ENCODE measurements at places on chromosomes 7 and 10.

DNA sequence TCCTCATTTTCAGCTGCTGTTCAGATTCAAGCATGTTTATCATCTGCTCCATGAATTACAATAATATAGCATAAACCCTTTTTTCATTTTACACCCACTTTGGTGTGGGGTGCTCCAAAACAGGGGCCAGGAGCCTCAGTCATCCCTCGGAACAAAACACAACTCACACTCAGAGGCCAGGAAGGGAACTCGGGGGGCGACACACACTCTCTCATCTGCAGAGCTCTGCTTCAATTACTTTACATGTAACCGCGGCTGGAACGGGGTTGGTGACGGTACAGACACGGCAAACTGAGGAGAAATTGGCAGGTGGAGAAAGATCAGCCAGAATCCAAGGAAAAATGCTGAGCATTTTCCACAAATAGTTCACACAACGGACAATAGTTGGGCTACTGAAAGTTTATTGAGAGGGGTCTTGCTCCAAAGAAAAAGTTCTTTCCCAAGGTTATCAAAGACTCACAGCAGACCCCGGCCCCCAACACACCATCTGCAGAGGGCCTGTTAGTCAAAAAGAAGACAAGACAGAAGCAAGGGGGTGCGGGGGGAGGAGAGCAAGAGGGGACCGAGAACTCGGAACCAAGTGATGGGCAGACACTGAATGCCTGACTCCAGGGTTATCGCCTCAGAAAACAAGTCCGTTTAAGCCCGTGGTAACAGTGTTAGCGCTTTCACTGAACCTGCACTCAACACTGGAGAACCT lies 20.5 kb downstream of the DIP2C start:
- DNase-seq: no peak

DNA sequence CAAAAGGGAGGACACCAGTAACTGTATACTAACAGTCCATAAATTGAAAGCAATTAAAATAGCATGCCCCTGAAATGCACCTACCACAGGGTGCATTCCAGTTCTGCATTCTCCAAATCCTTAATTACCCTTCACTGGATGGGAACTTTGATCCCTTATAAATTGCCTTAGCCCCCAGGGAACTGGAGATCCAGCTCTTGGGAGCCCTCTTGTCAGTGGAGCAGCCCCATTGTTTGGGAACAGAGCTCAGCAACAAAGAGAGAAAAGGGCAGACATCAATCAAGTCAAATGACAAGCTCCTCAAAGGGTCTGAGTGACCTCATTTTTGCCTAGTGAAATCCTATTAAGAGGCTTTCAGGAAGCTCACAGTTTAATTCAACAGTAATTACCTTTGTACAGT lies 472.6 kb downstream of the XPNPEP1 start:
- DNase-seq: no peak

GRCh38 chr7:47534322-47535034 lies 47.4 kb downstream of the TNS3 start:
- no peak for DNase-seq

- DNase-seq: no peak
Measured at GRCh38 chr7:48087349-48087748, 1.7 kb upstream of the UPP1 start.

DNA sequence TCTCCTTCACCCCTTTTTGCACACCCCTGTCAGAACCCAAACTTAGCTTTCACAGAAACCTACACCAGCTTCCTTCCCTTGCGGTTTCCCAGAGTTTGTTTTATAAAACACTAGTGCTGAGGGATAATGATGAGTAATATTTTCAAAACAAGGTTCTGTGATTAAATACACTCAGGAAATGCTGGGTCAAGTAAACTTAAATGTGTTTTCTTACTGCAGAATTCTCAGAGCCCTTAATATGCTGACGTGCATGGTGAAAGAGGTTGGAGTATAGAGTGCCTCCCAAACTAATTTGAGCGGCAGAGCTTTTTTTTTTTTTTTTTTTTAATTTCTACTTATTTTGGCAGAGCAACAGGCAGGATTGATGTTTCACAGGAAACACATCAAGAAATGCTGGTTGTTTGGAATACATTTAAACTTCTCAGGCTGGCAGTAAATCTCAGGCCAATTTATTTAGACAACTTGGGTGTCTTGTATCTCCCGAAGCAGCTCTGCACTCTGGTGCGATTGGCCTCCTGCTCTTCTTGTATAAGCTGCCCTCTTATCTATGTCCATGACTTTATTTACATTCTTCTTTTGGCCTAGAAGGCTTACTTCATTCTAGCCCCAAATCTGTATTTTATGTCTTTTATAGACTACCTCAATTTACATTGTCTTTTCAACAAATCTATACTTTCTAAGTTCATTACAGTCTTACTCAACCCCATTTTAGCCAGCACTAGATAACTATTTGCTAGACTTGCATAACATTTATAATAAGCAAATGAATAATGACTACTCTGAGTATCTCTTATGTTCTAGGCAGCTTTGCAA lies 165.4 kb downstream of the BMPER start:
- no peak for DNase-seq

DNA sequence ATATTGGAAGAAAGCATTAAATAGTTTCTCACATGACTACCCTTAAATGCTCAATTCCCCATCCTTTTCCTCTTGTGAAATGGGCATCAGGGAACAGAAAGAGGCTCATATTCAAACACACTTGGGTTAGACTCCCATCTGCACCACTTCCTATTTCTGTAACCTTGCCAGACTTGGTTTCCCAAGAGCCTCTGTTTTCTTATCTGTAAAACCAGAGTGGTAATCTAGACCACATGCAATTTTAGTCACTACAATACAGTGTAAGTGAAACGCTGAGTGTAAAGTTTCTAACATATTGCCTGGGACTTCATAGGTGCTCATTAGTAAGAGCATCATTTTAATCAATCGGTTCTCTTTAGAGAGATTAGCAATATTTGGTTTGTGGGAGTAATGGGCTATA lies 136.3 kb downstream of the SORCS1 start:
- DNase-seq: no peak

DNA sequence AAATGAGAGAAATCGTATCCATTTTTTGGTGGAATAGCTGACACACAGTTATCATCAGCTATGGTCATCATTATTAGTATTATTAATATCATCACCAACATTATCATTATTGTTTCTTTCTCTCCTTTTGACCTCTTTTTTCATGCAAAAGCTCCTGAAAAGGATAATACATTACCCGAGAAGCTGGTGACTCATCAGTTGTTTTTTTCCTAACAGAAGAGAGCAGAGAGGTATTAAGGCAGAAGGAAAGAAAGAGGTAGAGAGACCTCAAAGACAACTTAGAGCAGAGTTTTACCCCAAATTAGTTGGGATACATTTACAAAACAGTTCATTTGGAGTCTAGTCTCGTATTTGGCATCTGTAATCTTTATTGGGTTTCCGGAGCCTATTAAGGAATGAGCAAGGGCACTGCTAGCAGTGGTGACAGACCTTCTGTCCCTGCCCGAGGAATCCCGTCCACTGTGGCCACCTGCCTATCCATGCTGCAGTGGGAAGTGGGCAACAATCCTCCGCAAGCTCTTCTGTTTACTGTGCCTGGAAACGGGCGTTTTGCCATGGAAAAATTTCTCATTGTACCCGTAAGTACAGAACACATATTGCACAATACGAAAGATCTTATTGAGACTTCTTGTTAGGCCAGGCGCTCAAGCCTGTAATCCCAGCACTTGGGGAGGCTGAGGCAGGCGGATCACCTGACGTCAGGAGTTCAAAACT lies 170.0 kb upstream of the MKLN1 start:
- no peak for DNase-seq

- no peak for DNase-seq
Measured at GRCh38 chr10:35020481-35020880, 69.7 kb downstream of the CUL2 start.

DNA sequence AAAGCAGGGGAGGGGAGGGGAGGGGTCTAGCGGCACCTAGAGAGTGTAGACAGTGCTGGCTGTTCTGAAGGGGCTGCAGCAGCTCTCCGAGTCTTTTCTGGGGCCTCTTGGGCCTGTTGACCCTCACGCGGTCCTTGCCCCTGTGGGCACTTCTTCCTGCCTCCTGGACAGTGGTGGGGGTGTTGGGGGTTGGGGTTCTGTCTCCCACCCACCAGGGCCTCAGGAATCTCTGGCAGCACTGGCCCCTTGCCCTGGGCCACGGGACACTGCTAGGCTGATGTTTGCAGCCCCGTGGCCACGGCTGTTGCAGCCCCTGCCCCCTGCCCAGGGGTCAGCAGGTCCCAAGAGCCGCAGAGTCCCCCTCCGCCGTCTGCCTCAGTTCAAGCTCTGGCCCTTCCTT lies 68.9 kb upstream of the INPP5A start:
- no peak for DNase-seq

- DNase-seq: peak; percentile 35
Measured at GRCh38 chr10:118241229-118242137, 100.6 kb downstream of the FAM204A start.

DNA sequence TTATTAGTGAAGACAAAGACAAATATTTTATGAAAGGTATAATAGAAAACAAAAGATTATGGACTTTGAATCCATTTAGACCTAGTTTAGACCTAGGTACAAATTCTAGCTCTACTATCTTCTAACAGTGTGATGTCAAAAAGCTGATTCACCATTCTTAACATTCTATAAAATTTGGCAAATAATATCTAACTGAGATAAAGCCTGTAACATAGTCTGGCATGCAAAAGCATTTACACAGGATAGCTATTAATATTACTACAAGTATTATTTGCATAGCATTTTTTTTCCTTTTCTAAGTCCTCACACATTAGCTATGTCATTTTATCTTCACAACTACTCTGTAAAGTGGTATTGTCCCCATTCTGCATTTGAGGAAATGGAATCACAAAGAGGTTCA lies 179.6 kb upstream of the LRRTM3 start:
- DNase-seq: no peak

GRCh38 chr10:121104476-121105111 lies 253.4 kb downstream of the WDR11 start:
- DNase-seq: no peak

DNA sequence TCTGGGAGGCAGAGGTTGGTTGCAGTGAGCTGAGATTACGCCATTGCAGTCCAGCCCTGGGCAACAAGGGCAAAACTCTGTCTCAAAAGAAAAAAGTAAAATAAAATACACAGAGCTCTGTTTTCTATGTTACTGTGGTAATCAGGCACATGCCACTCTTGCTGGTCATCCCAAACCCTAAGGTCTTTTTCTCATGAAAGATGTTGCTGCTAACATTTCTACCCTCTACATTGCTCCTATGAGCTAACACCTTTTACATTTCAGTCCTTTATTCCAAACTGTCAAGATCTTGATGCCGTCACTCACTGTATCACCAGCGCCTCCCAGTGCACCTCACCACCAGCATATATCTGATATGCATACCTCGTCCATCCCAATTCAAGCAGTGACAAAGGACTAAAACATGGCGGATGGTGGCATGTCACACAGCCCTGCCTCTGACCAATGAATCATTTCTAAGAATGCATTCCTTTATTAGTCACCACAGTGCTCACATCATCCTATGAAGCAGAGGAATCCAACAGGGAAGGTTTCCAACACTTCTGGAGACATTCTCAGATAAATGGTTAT lies 4.3 kb downstream of the DAGLB start:
- DNase-seq: no peak

- DNase-seq: no peak
Measured at GRCh38 chr7:112448891-112449290, 1.4 kb upstream of the IFRD1 start.

DNA sequence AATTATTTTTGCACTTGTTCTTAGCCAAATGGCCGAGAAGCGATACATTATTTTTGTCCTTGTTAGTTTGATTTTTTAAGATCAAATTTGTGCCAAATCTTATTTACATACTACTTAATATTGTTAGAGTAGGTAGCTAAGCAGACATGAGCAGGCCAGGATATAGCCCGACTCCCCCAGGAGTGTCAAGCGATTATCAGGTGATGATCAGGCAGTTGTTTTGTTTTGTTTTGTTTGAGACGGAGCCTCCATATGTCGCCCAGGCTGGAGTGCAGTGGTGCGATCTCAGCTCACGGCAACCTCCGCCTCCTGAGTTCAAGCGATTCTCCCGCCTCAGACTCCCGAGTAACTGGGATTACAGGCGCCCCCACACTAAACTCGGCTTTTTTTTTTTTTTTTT lies 71.1 kb downstream of the LYZL2 start:
- no peak for DNase-seq

DNA sequence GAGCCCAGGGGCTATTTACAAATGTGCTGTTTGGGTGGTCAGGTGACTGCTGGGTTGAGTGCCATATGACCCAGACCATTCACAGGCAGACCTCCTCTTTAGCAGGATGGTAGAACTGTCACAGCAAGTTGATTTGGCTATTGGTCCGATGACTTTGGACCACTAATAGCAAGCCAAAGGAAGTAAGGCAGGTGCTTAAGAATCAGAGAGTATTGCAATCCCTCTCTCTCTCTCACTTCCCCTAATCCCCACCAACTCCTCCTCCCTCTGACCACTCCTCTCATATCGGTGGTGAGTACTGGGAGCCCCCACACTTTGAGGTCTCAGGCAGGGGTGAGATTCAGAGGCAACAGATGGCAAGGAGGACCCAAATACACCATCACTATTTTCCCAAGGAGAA lies 165.3 kb downstream of the TRIL start:
- no peak for DNase-seq

GRCh38 chr7:115060095-115060870 lies 138.4 kb downstream of the MDFIC start:
- DNase-seq: no peak

- DNase-seq: no peak
Measured at GRCh38 chr7:43871064-43871463, 1.7 kb upstream of the MRPS24 start.

- no peak for DNase-seq
Measured at GRCh38 chr10:1156616-1156886, 100.4 kb downstream of the WDR37 start.

DNA sequence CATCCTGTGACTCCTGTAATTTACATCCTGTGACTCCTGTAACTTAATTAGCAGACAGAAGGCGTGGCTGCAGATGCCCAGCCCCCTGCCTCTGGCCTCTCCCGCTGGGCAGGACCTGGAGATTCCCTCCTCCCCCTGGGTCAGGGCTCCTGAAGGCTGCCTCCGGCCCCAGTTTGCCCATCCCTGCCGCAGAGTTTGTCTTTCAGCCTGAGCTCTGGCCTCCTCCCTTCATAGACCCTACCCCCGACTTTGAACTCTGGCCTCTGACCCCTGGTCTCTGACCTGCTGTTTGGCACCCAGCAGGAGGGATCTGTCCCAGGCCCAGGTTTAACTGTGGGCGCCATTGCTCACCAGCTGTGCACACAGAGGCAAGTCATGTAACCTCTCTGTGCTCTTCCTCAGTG lies 45.6 kb downstream of the ELFN1 start:
- no peak for DNase-seq

DNA sequence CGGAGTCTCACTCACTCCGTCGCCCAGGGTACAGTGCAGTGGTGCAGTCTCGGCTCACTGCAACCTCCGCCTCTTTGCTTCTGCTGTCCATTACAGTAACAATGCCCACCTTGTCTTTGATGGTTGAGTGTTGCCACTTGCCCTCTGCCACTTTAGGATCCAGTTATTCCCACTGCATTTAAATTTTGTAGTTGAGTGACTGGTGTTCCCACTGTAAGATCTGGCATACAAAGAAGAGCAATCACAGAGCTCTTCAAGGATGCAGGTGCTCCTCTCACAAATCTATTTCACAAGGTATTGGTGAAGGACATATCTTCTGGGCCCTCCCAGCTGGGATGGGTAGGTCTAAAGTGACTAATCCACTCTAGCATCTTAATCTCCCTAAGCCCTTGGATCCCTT lies 12.6 kb downstream of the PTER start:
- DNase-seq: no peak

- no peak for DNase-seq
Measured at GRCh38 chr10:59362959-59363381, 621 bp upstream of the FAM13C start.

- no peak for DNase-seq
Measured at GRCh38 chr10:119449760-119450461, 92.6 kb downstream of the RGS10 start.
